Left colon (tissue), 2 donors: ENCODE measurements at places on chromosomes 7 and 10. TPM values are rescaled to one million over a fixed set of nuclear protein-coding genes. Genes with fewer than 3 reads are reported as not detected.

- DNase-seq, result no peak
Measured at GRCh38 chr7:69873512-69873911, 275.2 kb downstream of the AUTS2 start.

DNA sequence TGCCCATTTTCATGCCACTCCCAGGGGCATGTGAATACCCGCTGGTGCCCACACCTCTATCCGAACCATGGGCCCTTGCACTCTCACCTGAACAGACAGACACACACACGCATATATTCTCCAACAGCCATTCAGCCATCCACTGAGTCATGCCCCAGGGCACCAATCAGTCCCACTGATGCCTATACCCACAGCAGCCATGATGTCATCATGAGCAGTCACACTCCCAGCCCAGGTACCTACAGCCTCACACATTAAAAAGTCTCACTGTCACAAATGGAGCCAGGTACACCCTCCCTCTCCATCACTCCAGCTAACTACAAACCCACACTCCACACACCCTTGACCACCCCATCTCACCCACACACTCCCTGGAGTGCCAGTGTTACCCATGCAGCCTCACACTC is 12.2 kb downstream of the VSIR start:
- DNase-seq, result no peak

DNA sequence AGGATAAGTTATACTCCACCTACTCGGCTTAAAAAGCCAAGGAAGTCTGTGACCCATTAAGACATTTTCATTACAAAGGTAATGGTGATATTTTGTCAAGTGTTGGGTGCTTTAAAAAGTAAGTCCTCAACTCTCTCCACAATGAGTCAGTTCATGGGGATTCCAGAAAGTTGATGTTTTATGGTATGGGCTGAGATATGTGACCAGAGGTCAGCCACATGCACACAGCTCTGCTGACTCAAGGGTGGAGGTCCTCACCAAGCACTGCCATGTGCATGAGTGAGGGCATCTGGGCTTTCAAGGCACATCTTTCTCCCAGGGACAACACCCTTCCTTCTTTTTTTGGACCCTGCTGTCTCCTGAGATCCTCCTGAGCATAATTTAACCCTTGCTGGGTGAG is 292.9 kb downstream of the PTEN start:
- DNase-seq, result no peak

DNA sequence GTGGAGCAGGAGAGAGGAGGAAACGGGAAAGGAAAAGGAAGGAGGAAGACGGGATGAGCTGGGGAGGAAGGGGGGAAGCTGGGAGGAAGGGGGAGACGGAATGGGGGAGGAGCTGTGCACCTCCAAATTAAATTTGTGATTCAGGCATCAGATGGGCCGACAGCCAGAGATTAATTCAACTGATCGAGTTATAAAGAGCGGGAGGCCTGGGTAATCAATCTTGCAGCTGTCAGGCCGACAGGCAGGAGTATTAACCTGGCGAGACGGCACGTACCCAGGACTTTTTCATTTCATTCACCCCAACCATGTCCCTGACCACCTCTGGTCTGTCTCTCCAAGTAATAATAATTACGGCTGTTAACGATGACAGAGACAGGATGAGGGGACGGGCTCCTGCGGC is 26.2 kb downstream of the KAZALD1 start:
- no peak for DNase-seq

DNA sequence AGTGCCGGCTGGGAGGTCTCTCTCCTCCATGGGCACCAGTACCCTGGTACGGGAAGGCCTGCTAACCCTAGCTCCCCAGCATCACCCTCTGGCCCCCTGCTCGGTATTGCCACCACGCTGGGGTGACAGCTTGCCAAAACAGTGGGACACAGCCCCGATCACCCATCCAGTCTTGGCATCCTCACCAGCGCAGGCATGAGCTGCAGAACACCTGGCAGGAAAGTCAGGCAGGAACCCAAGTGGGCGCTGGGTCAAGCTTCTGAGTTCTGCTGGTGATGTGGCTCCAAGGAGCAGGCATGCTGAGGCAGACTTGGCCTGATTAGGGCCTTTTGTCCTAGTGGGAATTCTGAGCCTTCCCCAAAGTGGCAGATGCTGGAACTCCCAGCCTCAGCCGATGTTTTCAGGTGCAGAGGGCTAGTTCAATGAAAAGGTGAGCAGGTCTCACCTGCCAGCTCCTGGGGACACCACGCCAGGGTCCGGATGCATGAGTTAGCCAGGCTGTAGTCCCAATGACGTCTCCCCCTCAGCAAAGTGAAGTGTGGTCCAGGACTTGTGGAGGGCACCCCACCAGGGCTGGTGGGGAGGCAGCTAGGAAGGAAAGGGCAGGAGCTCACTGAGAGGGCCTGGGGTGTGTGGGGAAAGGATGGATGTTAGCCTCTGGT is 8.5 kb upstream of the ZNF22 start:
- DNase-seq, result peak; percentile 3

GRCh38 chr7:34759477-34760125 is 101.6 kb downstream of the NPSR1 start:
- no peak for DNase-seq

DNA sequence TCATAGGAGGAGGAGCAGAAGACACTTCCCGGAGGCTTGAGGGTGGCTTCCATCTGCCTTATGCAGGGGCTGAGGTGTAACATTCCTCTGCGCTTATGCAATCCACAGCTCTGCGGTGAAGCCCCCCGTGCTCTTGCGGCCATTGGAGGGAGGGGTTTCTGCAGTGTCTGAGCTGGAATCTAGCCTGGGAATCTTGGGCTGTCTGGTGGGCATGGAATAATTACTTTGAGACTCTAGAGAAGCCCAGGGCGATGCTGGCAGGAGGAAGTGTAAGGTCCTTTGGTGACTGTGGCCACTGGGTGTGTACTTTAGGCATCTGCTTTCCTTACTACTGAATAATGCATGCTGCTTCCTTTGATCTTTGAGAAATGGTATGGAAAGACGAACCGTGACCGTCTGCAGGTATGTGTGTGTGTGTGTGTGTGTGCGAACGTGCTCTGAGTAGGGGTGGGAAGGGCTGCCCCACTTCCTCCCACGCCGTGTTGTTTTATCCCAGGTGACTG is 181.0 kb downstream of the PRPF18 start:
- DNase-seq, result no peak

GRCh38 chr10:23439452-23439960 is 631 bp downstream of the OTUD1 start:
- no peak for DNase-seq

DNA sequence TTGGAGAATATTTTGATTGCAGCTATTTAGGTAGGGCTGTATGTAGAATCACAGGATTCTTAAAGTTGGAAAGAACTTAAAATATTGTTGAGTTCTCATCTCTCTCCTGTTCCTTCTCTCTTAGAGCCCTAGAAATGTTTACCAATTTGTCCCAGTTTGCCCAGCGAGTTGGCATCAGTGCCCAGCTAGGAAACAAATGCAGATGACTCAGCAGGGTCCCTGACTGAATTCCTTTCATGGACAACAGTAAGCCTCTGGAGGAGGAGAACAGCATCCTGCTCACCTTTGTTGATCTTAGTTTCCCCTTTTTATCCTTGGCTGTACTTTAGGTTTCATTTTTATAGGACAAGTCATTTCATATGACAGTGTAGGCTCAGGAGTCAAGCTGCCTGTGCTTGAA is 89.3 kb downstream of the SEC23IP start:
- no peak for DNase-seq

- DNase-seq, result no peak
Measured at GRCh38 chr7:32150589-32150988, 80.4 kb upstream of the PDE1C start.

GRCh38 chr7:101435461-101436220 is 73.0 kb downstream of the COL26A1 start:
- DNase-seq, result no peak

DNA sequence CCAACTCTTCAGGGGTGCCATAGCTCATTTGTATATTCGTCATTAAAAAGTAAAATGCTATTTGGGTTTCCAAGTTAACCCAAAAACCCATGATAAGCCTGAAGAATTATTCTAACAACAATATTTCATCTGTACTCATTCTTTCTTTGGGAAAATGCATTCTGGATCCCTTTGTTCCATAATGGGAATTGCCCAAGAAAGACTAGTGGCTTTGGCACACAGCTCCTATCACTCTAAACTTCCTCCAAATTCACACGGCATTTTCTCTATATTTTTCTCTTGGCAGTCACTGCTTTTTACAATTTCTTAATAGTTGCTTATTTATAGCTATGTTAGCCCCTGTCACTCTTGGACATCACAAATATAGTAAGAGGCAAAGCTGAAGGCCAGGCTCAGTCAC is 29.1 kb downstream of the CHCHD3 start:
- no peak for DNase-seq

DNA sequence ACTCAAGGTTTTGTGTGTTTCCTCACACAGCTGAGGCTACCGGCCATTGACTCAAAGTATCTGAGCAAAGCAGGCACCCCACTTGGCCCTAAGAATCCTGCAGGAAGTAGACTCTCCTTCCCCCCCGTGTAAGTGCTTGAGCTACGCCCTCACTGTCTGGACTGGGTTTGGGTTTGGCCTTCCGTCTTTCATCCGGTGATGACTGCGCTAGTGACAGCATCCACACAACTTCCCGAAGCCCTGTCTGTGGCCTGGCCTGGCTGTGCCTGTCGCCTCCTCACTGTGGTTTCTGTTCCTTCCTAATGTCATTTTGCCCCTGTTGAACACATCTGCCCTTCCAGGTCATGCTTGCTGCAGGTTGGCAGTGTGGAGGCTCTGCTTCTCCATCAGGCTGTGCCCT is 14.5 kb downstream of the C7orf57 start:
- no peak for DNase-seq

GRCh38 chr10:3698312-3698711 is 86.7 kb downstream of the KLF6 start:
- DNase-seq, result no peak

DNA sequence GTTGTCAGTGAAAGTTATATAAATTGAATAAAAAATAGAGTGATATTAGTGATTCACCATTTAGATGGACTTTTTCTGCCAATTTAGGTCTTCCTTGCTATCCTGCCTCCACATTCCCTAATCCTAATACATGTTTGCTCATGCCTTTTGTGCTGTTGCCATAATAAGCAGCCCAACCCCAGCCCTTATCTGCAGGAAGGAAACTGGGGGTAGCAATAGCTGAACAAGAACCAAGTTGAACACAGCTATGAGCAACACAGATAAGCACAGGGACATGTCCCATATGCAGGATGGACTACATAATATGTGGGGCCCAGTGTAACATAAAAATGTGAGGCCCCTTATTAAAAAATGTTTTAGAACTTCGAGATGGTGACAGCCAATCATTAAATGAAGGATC is 91.2 kb upstream of the AHR start:
- no peak for DNase-seq

DNA sequence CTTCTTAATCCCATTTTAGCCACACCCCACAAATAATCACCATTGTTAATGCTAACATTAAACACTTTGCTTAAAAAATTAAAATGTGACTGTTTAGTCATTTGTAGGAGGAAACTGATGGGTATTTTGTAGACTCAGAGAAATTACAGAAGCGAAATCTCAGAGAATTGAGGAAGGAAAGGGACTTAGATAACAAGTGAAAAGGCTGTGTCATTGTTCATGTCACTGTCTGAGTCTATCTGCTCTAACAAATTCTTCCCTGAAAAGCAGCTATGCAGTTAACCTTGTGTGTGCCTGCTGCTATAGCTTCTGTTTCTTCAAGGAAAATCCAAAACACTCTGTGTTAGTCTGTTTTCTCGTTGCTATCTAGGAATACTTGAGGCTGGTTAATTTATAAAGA is 40.9 kb upstream of the PLXDC2 start:
- no peak for DNase-seq

DNA sequence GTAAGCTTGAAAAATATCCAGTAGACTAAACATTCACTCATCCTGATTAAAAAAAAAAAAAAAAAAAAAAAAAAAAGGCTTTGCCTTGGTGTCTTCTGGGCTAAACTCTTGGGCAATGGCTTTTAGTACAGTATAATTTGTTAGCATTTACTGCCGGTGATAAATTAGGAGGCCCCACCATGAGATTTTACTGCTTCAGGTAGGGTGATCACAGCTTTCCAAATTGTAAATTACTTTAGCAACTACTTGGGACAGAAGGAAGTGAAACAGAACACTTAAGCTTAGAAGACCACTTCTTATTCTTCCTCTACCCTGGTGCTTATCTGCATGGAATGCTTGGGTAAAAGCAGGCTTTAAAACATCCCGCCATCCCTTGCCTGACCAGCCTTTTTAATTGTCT is 152.1 kb downstream of the HIBADH start:
- no peak for DNase-seq

GRCh38 chr10:75127471-75127870 is 16.0 kb downstream of the SAMD8 start:
- no peak for DNase-seq

GRCh38 chr10:33335801-33336581 is 1.5 kb upstream of the NRP1 start:
- DNase-seq, result peak; percentile 62

DNA sequence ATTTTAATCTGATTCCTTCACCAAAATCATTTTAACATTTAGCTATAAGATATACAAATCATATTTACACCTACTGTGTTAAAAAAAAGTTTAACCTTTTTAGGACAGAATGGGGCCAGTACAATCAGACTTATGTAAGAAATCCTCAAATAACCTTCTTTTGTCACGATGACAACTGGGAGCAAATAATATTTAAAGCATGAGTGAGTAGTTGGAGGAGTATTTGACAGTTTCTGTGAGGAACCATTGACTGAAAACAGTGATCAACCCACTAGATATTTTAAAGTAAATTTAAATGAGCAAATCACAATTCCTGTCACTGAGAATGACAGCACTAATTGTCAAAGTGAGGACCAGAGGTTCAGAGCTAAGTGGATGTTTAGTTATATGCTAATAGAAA is 289.1 kb downstream of the CNTNAP2 start:
- no peak for DNase-seq

- DNase-seq, result no peak
Measured at GRCh38 chr7:93228302-93228701, 2.0 kb upstream of the HEPACAM2 start.

- DNase-seq, result no peak
Measured at GRCh38 chr7:13897819-13898218, 91.6 kb downstream of the ETV1 start.

DNA sequence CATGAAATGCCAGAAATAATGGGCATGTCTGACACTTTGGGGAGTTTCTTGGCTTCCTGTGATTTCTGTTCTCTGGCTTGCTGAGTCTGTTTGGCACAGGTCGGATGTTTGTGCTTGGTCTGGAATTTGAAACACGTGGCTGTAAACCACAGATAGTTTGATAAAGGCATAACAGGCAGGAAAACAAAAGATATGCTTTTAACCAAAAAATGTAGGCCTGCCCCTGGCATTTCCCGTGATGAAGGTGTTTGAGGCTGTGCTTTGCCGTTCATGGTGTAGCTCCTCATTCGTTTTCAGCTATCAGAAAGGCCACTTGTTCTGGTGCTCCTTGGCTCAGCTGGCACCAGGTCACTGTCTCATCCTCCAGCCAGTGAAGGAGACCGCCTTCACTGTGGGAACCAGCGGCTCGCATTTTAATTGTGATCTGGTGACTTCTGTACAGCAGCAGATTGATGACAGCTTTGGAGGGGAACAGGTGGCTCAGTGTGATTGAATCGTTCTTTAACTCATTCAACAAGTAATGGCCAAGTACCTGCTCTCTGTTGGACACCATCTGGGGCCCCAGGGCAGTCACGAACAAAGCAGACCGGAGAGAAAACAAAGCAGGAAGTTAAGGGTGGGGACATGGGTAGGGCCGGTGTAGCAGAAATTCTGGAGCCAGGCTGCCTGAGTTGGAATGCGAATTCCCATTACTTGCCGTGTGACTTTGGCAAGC is 111.5 kb downstream of the CCNY start:
- peak; percentile 31 for DNase-seq

Gene SSBP1
- total RNA-seq, result 65.4 TPM

Gene PSD
- 26.1 TPM for total RNA-seq

Gene HELLS
- total RNA-seq, result 22.8 TPM

Gene HOXA2
- 3.2 TPM for total RNA-seq

Gene SLC29A3
- total RNA-seq, result 4.1 TPM

Gene HOGA1
- 0.15 TPM for total RNA-seq

Gene ARHGEF35
- total RNA-seq, result 62.4 TPM
